ENCODE measurements at places on chromosomes 7 and 10.
A peak's percentile ranks its signal among the peaks of the same experiment; 100 is the strongest.

DNA sequence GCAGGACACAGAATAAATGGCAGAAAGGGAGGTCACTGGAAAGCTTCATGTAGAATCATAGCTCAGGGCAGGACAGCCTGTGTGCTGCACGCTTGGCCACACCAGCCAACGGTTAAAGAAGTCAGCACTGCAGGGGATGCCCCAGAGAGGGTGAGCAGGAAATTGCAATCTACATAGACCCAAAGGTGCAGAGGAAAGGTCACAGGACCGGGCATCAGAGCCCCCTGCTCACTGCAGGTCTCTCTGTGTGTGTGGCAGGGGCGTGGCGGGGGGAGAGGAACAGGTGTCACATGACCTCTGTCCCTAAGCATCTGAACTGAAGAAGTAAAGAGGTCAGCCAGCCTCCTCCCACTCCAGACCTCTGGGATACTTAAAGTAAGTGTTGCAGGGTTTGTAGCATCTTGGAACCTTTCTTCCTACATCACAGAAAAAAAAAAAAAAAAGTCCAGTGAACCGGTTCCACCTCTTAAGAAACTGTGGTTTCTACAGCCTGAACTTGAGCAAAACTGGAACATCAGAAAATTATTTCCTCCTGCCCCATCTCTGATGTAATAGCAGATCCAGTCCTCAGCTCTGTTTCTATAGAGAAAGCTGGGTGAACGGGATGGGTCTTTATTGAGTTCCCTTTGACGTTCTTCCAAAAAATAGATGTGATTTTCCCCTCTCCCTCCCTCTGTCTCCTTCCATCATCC is 64.3 kb downstream of the RGS10 start:
- DNase-seq, result no peak

GRCh38 chr7:25752154-25752553 is 399.8 kb upstream of the NFE2L3 start:
- no peak for DNase-seq

GRCh38 chr10:12606461-12606860 is 257.1 kb downstream of the CAMK1D start:
- DNase-seq, result no peak

- peak; percentile 17 for DNase-seq
Measured at GRCh38 chr7:139598642-139599041, 75.2 kb downstream of the CLEC2L start.

- DNase-seq, result no peak
Measured at GRCh38 chr7:37920849-37921805, 687 bp downstream of the EPDR1 start.

DNA sequence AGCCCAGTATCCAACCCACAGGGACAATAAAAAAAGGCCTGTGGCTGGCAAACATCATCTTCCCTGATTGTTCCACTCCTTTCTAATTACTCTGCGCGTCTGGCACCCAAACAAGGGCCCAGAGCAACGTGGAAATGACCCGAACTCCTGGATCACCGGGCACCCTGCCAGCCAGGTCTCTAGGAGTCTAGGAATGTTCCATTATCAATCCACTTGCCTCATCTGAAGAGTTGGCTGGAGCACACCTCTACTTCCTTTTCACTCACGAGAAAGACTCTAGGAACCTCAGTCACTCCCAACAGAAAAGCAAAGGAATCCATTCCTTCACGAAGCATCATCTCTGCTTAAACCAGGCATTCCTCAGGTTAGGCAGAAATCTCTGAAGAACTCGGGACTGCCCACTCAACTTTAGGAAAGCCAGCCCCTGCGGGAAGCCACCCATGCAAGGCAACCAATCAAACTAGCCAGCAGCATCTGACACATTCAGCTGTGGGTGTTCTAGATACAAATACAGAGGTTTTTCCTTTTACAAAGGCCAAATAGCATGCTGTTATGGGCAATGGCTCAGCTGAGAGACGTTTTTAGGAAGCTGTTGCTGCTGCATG is 37.7 kb downstream of the ATXN7L1 start:
- DNase-seq, result no peak

- no peak for DNase-seq
Measured at GRCh38 chr7:129443612-129444011, 9.4 kb downstream of the STRIP2 start.

GRCh38 chr7:102120666-102121195 is 165.9 kb upstream of the SH2B2 start:
- DNase-seq, result no peak

- no peak for DNase-seq
Measured at GRCh38 chr7:11642276-11642675, 189.7 kb downstream of the THSD7A start.

GRCh38 chr10:116151076-116151475 is 121.9 kb downstream of the GFRA1 start:
- no peak for DNase-seq

DNA sequence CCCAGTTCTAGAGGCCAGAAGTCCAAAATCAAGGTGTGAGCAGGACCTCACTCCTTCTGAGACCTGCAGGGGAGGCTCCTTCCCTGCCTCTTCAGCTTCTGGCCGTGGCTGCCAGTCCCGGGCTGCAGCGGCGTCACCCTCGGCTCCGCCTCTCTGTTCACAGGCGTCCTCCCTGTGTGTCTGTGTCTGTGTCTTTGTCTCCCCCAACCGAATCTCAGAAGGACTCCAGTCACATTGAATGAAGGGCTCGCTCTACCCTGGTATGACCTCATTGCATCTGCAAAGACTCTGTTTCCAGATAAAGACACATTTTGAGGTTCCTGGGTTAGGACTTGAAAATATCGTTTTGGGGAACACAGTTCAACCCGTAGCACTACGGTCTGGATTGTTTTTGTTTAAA is 33.1 kb upstream of the GALNT11 start:
- no peak for DNase-seq

DNA sequence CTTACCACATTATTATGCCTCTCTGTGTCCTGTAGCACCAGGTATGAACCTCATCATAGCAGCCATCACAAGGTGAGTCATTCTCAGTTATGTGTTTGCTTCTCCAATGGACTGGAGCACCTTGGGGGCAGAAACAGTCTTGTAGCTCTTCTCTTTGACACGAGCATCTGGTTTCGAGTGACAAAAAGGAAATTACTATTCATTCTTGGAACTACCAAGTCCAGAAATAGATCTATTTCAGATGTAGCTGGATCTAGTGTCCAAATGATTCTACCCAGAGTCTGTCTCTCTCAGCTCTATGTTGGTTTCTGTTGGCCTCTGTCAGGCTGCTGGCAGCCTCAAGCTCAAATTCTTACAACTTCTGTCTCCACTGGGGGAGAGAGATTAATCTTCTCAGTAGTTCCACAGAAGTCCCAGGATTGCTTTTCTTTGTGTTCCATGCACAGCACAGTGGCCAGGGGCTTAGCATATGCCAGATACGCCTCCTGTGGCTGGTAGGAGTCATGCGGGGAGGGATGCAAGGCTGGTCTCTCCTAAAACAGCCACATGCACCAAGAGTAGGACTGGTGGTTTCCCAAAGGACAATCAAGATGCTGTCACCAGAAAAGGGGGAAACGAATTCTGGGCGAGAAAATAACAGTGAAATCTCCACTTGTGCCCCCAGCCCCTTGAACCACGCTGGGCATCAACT is 37.2 kb upstream of the PAPSS2 start:
- no peak for DNase-seq

- DNase-seq, result no peak
Measured at GRCh38 chr7:99653754-99654153, 26.0 kb downstream of the CYP3A5 start.

GRCh38 chr10:69739634-69740033 is 62.1 kb upstream of the COL13A1 start:
- no peak for DNase-seq

- no peak for DNase-seq
Measured at GRCh38 chr7:122802301-122802751, 83.9 kb downstream of the CADPS2 start.

GRCh38 chr7:46522354-46522906 is 601.4 kb upstream of the IGFBP3 start:
- DNase-seq, result no peak

DNA sequence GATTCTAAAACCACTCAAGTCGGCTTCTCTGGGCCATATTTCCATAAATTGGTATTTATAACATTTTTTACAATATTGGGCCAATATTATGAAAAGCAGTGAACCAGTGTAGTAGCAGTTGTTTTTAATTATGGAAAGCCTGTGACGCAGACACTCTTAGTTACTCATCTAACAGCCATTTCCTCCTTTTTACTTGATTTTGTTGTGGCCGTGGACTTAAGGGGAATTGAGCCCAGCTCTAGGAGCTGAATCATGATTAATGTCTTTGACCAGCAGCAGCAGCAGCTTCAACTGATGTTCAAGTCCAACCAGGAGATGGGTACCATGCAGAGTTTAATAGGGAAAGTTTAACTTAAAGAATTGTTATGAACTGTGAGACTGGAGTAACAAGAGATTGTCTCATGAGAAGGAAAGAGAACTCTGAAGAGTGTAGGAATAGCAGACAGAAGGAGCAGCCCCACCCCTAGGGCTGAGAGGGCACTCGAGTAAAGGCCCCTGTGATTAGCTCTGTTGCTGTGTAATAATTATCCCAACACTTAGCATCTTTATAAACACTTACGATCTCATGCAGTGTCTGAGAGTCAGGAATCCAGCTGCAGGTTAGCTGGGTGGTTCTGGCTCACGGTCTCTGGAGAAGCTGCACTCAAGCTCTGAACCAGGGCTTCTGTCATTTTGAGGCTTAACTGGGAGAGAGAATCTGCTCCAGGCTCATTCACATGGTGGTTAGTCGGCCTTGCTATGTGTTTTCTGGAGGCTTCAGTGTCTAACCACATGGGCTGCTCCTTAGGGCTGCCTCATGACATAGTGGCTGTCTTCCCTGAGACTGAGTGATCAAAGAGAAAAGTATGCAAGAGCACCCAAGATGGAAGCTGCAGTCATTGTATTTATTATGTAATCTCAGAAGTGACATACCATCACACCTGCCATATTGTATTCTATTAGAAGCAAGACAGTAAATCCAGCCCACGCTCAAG is 4.6 kb downstream of the LANCL2 start:
- no peak for DNase-seq

- peak; percentile 75 for DNase-seq
Measured at GRCh38 chr10:89867964-89868363, 166.6 kb downstream of the KIF20B start.

GRCh38 chr10:130021383-130021950 is 57.4 kb upstream of the EBF3 start:
- no peak for DNase-seq

- no peak for DNase-seq
Measured at GRCh38 chr10:132599732-132600131, 62.1 kb downstream of the INPP5A start.

DNA sequence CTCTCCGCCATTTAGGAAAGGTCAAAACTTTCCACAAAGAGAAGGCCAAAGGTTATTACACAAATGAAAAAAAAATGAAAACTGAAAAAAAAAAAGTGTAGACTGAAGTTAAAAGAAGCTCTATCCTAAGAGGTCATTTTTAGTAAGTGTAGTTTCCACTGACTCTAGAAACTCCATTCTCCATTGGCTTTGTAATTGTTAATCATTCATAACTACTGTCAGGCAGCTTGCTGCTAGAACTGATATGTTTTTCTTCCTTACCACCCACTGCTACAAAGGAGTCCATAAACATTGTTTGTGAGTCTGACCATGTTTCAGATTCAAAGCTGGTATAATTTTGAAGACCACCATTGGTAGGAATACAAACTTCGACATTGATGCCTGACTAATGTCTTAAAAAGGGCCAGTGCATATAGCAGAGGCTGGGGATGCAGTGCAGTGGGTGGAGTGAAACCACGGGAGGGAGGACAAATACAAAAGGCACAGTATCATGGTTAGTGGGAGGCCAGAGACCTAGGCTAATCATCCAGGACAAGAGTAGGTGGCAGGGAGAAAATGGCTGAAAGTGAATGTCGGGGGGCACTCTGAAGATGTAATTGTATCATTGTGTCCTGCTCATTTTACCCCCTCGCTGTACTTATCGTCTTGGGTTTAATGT is 16.9 kb upstream of the DYNC1I1 start:
- no peak for DNase-seq

GRCh38 chr7:74599244-74599643 is 58.3 kb upstream of the GTF2I start:
- no peak for DNase-seq

DNA sequence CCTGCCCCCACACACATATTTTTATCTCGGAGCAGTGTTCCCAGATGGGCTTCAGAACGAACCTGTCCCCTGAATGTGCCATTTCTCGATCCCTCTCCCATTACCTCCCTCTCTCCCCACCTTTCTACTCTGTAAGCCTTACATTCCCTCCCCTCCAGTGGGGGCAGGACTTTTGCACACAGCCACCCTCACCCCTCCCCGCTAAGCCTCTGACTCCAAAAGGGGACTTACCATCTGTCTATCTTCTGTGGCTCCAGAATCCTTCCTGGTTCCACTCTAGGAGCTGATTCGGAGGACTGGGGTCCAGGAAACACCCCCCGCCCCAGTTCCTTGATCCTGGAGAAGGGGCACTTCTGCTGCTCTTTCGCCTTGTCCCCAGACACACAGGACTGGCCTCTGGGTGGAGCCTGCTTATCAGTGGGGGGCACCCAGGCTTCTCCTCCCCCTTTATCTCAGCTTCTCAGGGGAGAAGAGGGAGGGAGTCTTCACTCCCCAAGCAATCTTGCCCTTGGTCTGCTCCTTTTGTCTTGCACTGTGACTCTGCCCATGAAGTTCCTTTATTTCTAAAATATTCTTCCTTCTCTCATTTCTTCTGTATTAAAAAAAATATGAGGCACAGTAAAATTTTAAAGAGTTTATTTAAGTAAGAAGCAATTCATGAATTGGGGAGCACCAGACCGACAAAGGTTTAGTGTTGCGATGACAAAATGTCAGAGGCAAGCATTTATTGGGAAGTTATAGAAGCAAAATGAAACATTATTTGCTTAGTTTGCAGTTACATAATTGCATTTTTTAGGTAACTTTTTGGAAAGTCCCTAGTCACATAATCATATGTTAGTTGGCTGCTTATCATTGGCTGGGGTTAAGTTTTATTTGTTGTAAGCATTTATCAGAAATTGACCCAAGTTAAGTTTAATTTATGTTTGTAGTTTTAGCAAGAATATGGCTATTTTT is at the start of gene KEL:
KEL (minus strand) TSS at position 391 of the 954 bp plus-strand sequence; CDS start at position 234, 157 bp downstream.
- DNase-seq, result no peak

- no peak for DNase-seq
Measured at GRCh38 chr10:130350996-130351395, 214.8 kb downstream of the GLRX3 start.

DNA sequence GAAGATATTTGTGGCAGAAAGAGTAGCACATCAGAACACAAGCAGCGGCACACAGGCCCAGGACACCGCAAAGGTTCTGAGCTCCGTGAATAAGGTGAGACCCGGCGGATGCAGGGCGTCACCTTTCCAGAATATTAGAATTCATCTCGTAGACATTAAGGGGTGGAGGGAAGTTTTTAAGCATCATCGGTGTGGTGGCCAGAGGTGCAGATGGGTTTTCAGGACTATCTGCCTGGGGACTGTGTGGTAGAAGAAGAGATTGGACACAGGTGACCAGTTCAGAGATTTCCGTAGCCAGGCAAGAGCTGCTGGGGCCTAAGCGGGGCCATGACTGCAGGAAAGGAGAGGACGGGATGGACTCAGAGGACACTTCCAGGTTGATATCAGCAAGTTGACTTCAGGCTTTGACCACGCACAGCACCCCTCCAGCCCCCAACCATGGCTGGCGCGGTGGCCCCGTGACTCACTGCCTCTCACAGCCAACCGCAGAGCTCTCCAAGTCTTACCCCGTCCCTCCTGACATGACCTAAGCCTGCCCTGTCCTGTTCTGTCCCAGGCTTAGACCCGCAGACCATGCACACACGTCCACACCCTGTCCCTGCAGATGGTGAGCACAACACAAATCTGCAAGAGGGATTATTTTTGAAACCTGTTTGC is 97.2 kb downstream of the OAT start:
- no peak for DNase-seq

All from retinal pigment epithelial cell (primary cell).